ENCODE measurements at places on chromosomes 12 and 14.

DNA sequence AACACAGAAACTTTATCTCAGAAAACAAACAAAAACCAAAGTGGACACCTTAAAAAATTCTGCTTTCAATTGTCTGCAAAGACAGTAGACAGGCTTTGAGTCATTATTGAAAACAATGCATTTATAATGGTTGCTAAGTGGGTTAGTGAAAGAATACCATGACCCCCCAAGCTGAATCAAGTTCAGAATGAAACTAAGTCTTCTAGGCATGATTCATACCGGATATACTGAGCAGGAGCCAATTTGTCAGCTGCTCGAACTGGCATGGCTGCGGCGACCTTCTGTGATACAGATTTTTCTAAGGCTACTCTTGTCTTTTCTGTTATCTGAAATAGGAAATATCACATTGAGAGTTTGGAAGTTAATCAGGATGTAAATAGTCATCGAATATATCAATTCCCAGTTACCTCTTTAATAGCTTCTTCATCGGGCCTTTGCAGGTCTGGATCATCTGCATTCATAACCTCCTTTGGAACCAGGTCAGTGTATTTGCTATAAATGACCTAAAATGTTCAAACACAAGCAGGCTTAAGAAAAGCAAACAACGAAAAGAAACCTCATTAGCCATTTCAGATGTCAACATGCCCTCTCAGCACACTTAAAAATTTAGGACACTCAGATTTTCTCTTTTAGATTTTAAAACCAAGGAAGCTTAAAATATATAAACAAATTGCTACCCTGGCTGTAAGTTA, 22.3 kb downstream of the SNW1 start:
- peak; percentile 20 for DNase-seq

- DNase-seq: no peak
Observed at GRCh38 chr12:57694459-57695019, 607 bp downstream of the OS9 start.

DNA sequence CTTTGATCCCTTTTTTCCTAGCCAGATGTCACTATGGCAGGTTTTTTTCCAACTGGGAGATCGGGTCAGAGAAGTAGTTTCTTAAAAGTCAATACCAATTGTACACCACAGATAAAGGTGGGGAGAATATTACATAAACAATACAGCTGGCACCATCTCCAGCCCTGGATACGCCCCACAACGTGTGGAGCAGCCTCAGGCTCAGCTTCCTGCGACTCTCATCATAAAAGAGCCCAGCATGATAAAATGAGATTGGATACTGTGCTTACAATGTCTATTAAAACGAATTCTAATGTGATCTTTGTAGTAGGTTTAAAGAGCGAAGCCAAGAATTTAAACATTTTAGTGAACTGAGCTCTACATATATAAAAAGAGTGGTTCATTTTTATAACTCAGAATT, 21.5 kb downstream of the EFCAB11 start:
- DNase-seq: no peak

- DNase-seq: no peak
Observed at GRCh38 chr12:18992336-18992735, 137.2 kb upstream of the PLEKHA5 start.

GRCh38 chr12:7016958-7017571, 1.2 kb downstream of the LPCAT3 start:
- DNase-seq: no peak

- DNase-seq: no peak
Observed at GRCh38 chr12:68624933-68625332, 14.2 kb downstream of the RAP1B start.

GRCh38 chr12:113340061-113340460, 5.2 kb upstream of the SLC8B1 start:
- no peak for DNase-seq

DNA sequence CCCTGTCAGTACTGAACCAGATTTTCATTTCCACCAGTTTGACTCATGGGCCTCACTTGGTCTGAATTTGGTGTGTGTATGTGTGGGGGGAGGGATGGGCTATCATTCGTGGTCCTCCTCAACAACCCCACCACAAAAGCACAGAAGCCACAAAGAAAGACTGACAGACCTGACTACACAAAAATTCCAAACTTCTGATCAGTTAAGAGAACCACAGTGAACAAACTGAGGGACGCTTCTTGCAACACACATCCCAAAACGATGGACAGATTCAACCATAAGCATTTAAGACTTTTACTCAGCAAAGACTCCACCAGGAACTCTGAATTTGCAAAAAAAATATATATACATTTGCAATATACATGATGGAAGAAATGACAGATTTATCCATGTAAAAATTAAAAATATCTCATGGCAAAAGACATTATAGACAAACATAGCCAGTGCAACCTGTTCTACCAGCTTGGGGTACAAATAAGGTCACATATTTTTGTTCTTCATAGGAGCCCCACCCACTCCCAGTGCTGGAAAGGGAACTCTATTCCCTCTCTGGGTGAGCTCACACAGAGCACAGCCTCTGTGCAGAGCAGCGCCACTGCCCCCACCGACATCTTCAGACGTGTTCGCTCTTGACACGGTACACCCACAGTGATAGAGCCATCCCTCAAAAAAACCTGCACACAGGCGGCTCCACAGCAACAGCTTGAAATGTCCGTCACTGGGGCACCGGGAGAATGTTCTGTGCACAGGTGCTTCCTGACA, 49.7 kb downstream of the JAG2 start:
- DNase-seq: no peak

GRCh38 chr14:77598366-77599070, 17.9 kb downstream of the SPTLC2 start:
- no peak for DNase-seq

DNA sequence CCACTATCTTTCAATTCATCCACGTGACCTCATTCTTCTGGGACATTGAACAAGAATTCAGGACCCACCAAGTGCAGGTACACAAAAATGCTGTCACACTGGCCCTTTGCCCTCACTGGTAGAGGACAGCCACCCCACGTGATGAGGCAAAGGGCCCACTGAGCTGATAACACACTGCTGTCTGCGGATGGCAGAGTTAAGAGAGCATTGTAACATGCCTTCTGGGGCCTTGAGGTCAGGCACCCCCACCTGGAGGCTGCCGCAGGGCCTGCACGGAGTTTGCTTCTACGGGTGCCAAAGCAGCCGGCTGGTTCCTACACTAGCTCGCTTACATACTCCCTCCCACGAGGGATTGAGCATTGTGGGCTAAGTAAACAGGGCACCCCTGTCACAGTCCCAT, 101.0 kb downstream of the LRIG3 start:
- DNase-seq: no peak

- DNase-seq: no peak
Observed at GRCh38 chr12:24415934-24416333, 466.5 kb upstream of the SOX5 start.

DNA sequence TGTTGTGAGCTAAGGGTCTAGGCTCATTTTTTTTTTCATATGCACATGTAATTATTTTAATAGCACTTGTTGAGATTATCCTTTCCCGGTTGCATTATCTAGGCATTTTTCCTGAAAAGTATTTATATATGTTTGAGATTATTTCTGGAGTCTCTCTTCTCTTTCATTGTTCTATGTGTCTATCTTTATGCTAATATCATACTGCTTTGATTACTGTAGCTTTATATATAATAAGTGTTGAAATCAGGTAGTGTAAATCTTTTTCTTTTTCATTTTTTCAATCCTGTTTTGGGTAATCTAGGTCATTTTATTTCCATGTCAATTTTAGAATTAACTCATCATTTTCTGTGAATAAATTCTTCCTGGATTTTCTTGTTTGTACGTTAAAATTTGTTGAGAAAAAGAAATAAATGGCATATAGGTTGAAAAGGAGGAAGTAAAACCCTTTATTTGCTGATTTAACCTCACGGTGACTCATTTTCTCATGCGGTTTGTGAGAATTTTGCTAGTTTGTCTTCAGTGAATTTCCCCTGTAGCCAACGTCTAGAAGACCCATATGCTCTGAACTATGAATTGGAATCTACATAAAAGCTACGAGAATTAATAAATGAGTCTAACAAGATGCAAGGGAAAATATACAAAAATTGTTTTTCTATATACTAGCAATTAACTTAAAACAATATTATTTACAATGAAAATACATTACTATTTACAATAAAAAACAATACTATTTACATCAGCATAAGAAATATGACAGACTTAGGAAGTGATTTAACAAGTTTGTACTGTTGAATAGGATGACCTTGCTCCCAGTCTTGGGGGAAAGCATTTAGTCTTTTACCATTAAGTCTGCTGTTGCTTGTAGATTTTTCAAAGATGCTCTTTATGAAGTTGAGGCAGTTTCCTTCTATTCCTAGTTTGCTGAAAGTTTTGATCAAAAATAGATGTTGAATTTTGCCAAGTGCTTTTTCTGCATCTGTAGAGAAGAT, 105.0 kb downstream of the SNAPC1 start:
- DNase-seq: no peak

GRCh38 chr12:42299392-42300308, 26.2 kb downstream of the ZCRB1 start:
- DNase-seq: peak; percentile 57

DNA sequence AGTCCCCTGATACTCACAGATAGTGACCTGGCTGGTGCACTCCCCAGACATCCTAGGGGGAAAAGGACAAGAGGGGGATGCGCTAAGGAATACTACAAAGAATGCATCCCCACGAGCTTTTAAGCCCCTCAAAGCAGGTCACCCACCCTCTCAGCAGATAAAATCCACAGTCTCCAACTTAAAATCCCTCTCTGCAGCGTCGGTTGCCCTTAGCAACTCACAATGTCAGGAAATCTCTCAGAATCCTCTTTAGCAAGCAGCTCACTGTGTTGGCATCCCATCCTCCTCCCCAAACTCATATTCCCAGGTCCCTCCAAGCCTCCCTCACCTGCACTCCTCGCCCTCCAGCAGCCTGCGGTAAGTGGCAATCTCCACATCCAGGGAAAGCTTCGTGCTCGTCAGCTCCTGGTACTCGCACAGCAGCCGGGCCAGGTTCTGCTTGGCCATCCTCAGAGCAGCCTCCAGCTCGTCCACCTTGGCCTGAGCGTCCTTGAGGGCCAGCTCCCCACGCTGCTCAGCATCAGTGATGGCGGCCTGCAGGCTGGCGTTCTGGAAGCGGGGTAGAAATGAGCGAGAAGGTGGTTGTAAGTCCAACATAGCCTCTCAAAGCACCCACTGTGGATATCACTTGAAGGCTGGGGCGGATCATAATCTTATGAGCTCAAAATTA, 5.5 kb upstream of the KRT79 start:
- no peak for DNase-seq

DNA sequence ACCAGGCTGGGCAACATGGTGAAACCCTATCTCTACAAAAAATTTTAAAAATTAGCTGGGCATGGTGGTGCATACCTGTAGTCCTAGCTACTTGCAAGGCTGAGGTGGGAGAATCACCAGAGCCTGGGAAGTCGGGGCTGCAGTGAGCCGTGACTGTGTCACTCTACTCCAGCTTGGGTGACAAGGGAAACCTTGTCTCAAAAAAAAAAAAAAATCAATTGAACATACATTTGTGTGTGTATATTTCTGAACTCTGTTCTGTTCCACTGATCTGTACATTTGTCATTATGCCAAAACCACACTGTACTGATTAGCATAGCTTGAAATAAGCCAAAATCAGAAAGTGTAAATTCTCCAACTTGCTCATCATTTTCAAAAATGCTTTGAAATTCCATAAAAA, 254.6 kb downstream of the SOX5 start:
- no peak for DNase-seq

DNA sequence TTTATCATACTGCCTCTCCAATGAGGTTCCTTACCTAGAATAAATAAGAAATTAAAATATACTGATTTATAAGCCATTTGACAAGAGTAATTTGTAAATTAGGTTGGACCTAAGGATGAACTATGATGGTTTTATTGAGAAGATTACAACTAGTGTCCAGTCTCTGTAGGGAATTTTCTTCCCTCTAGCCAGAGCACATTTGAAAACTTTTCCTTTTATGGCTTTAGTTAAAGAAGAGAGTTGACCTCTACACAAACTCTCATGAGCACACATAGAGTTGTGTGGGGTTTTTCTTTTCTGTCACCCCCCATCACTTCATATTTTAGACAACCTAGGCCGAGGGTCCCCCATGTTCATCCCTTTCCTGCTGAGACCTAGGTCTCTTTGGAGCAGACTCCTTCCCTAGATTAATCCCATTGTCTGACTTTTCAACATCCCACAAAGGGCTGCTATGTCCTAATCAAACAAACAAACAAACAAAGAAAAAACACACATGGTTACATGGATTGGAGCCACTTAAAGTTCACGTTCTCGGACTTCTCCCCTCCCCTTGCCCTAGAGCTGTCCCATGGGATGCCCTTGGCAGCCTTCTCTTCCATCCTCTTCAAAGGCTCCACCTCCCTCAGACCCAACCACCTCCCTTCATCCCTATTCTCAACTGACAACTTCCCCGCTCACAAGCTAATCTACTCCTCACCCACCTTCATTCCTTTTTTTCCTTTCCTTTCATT, 40.7 kb downstream of the GPR135 start:
- DNase-seq: no peak

GRCh38 chr12:98425859-98426258, 89.5 kb upstream of the TMPO start:
- no peak for DNase-seq

DNA sequence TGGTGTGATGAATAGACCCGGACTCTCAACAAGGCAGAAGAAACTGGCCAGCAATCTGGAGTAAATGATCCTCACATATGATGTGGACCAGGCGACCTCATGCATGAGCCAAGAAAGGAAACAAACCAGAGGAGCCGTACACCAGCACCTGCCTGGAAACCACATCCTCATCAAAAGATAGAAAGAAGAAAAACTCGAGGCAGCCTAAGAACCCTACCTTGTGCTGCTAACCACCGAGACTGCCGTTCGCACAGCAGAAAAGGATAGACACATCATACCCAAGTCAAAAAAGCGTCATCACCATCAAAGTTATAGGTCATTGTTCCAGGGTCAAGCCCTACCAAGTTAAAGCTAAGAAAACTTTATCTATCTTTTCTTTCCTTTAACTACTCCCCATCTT, 66.7 kb downstream of the RESF1 start:
- DNase-seq: no peak

DNA sequence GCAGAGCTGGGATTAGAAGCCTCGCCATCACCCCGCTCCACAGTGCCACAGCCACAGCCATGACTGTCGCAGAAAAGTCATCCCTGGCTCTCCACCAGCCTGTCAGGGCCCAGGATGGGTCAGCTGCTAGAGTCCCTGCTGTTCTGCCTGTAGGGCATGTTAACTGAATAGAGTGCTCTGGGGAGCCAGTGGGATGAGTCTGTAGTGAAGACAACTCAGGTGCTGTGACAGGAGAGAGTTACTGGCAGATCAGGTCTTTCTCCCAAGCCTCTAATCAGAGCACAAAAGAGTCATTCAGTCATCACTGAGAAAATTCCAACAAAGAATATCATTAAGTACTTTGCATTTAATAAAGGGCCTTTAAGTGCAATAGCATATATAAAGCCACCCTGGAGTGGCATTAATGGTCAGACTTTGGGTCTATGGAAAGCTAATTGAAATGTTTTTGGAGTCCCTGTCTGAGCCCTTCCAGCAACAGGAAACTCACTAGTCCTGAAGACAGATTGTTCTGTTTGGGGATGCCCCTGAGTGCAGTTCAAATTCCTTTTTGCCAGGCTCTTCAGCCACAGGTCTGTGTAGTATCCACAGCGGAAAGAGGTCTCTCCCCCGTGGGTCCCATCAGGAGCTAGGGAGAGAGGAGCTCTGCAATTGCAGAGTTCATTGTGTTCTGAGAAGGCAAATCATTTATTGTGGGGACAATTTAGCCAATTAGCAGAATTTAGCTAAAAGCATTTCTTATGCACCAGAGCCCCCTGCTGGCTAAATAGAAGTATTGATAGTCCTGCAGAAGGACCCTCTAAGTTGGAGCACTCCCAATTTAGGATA, 45.2 kb upstream of the C14orf132 start:
- DNase-seq: no peak

All from stimulated activated CD8-positive, alpha-beta memory T cell treated with anti-CD3 and anti-CD28 coated beads, Interleukin-7, amount 100 ng/mL, for 48 hours (primary cell).